ENCODE measurements at places on chromosomes 2 and 18.

GRCh38 chr2:2663401-2664036 is 332.4 kb upstream of the MYT1L start:
- DNase-seq, result no peak

GRCh38 chr2:150526006-150526405 is 38.5 kb upstream of the RND3 start:
- no peak for DNase-seq

- DNase-seq, result no peak
These were observed 10.8 kb upstream of the NR4A2 start for GRCh38 chr2:156343096-156343939.

DNA sequence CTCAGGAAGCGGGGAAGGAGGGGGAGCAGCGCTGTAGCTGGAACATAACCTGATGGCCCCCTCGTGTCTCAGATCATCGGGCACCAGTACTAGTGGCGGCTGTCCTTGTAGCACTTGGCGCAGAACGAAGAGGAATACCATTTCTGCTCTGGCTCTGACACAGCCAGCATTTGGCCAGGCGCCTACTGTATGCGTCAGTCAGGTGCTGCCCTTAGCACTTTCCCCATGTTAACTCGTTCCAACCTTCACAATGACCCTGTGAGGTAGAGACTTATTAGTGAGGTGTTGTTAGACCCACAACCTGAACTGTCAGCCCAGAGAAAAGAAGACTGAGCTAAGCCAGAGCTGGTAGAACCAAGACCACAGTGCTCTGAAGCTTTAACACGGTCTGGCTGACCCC is 47.7 kb upstream of the EML6 start:
- no peak for DNase-seq

- no peak for DNase-seq
These were observed 3.8 kb upstream of the WDR35 start for GRCh38 chr2:19993731-19994130.

GRCh38 chr2:152402780-152403759 is 68.1 kb downstream of the FMNL2 start:
- peak; percentile 22 for DNase-seq

DNA sequence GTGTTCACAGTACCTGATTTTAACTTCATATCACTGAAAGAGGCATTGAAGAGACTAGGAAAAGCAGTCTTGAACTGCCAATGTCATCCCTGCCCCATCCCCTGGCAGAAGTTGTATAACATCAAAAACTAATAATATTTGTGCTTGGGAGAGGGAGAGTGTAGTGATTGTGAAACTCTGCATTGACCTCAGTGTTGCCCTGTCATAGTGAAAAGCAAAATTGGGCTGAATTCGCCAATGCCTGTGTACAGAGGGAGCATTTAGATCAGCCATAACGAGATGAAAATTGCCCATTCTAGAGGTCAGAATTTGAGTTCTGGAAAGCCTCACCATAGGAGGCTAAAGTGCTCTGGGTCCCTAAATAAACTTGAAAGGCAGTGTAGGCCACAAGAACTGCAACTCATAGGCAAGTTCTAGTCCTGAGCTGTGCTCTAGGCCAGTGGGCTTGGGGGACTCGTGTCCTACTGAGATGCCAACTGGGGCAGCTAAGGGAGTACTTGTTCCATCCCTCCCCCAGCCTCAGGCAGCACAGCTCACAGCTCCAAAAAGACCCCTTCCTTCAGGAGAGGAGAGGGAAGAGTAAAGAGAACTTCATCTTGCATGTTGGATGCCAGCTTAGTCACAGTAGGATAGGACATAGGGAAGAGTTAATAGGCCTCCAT is 855.6 kb downstream of the TSN start:
- no peak for DNase-seq

DNA sequence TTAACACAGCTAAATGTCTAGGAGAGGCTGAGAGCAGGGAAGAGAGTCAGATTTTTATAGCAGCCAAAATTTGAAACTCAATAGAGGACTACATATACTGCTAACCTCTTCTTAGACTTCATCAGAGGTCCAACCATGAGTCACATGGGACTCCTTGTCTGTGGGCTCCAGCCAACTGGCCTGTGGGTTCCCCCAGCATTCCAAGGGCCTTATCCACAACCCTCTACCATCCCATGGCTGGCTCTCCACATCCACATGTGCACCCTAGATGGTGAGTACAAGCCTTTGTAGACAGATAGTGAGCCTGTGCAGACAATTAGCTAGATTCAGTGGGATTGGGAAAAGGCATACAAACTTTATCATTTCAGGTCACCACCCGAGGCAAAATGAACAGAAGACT is 901.9 kb upstream of the ZEB2 start:
- DNase-seq, result no peak

GRCh38 chr2:101204400-101205115 is 48.1 kb upstream of the CNOT11 start:
- DNase-seq, result no peak

- DNase-seq, result peak; percentile 52
These were observed 797 bp upstream of the GRHL1 start for GRCh38 chr2:9950521-9951271.

- DNase-seq, result peak; percentile 12
These were observed 636.9 kb downstream of the PLCL1 start for GRCh38 chr2:198441246-198441645.

DNA sequence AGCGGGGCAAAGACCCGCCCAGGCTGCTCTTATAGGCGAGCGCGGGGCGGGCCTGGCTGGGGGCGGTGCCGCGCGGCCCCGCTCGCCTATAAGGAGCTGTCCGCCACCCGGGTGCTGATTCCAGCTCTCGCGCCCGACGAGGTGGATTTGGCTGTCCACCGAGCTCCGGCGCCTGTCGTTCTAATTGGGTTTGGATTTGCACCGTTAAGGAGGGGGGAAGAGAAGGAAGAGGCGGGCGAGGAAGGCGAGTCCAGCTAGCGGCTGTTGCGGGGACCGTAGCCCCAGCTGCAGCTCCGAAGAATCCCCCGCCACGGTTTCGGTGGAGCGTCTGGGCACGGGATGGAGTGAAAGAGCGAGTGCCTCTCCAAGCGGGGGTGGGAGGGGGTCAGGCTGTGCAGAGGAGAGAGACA is at the start of gene CNTNAP5:
Gene CNTNAP5, plus strand, starts transcription at position 117 of the 410 bp plus-strand sequence. CDS start 364 bp downstream, outside the sequence.
- no peak for DNase-seq

Data from LoVo (cell line).